ENCODE measurements at places on chromosomes 3 and 15.

GRCh38 chr3:187689984-187690383 lies 12.4 kb downstream of the RTP2 start:
- no peak for DNase-seq

- DNase-seq, result no peak
Observed at GRCh38 chr3:118229196-118229595, 805.5 kb downstream of the IGSF11 start.

DNA sequence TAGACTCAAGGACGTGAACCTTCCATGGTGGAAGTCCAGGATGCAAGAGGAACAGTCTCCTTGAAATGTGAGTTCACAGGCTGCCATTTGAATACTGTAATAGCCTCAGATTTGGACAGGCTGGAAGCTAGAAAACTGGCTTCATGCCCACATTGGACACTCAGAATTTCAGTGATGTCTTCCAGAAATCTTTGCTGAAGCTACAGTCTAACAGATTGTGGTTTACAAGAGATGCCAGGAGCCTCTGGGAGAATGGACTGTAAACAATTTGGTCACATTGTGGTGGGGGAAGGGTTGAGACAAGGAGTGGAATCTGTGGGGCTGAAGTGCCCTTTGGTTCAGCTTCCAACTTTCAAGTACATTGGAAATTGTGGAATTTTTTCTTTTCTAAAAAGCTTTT lies 252.0 kb upstream of the PROK2 start:
- DNase-seq, result no peak

DNA sequence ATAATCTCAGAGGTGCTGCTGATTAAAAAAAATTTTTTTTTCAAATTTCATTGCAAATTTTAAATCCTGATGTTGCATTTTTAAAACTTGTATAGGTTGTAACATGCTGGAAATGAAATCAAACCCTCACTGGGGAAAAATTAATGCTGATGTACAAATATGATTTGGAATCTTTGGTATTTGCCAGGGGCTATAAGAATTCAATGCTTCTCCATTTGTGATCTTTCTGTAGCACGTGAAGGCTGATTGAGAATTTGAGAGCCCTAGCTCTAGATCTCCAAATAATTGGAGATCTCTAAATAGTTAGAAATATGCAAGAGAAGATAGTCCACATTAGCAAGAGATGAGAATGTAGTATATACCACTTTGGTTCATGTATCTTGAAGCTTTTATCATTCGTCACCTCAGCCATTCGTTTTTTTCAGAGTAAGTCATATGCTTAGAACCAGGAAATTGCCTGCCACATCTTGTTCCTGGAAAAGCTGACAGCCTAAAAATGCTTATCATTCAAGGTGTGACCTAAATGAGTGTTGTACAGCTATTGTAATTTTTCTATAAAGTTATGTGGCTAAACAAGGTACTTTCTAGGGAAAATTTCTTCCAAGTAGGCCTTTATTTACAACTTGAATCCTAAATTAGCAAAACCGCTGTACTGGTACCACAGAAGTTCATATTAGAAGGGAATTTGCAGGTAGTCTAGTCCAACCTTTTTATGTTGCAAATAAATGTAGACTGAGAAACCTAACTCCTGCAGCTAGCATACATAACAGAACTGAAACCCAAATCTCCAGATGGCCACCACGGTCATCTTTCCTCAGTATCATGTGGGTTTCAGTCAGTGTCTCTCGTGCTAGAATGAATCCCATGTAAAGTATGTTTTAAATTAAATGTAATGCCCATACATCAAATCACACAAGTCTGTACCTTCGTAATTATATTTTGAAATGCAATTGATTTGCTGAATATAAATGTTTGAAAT lies 48.5 kb downstream of the FNDC3B start:
- DNase-seq, result no peak

GRCh38 chr3:100454677-100455076 lies 37.7 kb upstream of the TMEM45A start:
- no peak for DNase-seq

DNA sequence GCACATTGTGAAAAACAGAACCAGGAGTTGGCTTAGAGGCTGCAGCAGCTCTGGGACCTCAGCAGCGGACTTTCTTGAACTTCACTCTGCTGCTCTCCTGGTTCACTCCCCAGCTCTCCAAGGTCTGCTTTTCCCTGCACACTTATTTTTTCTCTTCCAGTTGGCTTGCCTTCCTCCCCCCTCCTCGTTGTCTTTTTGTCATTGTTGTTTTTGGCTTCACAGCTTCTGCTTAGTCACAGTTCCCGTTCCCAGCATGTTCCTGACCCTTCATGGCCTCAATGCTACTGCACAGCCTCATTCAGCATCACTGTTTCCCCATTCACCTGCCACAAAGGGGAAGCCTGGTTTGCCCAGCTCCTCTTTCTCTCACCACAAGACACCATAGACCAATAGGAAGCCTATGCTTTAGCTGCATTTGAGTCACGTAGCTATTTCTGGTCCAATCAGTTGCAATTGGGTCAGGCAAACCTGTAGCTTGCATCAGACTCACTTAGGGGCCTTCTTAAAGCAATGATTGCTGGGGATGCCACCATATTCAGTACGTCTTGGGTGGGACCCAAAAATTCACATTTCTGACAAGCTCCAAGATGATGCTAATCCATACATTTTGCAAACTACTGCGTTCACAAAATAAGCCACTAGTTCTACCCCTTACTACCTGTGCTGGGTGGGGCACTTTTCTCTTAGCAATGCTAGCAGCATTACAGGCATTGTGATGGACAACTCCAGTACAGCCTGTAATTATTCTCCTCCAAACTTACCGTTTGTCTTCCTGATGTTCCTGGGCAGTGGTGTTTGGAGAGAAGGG lies 7.8 kb upstream of the SUMF1 start:
- no peak for DNase-seq

DNA sequence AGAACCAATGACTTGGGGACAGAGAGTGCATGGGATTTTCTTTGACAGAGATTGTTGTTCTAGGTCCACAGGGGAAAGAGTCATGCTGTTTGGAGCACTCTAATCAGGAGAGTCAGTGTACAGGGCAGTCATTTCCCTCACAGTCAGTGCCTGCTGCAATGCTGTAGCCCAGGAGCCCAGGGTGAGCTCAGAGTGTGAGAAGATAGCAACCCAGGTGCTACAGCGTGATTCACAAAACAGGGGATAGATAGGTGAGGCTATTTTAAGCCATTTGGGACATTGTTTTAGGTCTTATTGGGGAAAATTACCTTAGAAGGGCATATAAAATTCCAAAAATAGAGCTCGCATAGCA lies 37.3 kb downstream of the LNP1 start:
- DNase-seq, result no peak

- no peak for DNase-seq
Observed at GRCh38 chr3:165390166-165390565, 194.0 kb upstream of the SLITRK3 start.

DNA sequence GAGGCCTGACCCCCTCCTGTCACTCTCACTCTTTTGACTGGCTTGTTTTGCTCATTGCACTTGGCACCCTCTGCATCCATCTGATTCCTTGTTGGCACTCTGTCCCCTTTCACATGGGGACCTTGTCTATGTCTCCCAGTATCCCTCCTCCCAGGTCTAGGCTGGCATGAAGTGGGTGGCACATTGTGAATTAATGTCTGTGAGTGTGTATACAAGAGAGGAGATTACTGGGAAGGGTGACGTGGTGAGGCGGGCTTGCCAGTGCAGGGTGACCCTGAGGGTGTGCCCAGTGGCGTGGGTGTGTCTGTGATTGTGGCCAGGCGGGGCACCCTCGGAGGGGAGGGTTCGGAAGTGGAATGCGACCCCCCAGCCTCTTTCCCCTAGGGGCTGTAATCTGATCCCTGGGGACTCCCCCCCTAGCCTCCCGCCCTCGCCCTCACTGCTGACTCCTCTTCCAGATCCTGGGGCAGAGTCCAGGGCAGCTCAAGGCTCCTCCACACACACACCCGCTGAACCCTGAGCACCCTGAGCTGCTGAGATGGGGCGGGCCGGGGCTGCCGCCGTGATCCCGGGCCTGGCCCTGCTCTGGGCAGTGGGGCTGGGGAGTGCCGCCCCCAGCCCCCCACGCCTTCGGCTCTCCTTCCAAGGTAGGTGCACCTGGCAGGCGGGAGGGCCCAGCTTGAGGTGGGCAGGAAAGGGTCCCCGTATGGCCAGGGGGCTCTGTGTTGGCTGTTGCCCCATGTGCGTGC lies at the start of gene SEMA3B:
Gene SEMA3B, plus strand, starts transcription at position 445 of the 749 bp plus-strand sequence. Its CDS starts 94 bp downstream, at position 539.
- DNase-seq, result no peak

DNA sequence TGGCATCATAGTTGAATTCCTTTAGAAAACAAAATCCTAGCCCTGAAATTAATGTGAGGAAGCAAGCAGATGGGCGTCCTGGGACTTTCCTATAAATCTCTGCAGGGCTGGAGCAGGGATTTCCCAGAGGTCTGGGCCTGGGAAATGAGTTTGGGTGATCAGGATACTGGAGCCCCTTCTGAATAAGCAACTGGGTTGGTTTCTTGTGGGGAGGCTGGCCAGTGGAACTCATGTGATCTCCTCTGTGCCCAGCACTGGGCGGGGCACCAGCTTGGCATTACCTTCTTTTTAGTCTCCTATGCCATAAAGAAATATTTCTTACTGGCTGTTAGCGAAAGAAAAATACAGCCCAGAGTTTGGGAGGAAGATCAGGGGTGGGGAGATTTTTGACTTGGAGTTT lies 1.7 kb downstream of the THSD4 start:
- no peak for DNase-seq

DNA sequence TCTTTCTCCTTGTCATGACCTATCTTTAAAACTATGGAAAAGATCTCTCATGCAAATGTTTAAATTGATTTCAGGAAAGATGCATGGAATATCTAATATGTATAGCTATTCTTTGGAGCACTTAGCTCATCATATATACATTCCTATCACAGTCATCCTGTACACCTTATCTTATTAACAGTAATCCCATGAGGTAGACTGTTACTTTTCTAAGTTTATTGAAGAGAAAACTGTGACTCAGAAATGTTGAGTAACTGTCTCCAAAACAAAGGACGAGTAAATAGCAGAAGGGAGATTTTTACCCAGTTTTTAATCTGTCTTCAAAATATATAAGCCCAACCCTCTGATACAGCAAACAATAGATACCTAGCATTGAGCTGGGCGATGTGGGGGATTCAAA lies 308.3 kb downstream of the GAP43 start:
- DNase-seq, result no peak

DNA sequence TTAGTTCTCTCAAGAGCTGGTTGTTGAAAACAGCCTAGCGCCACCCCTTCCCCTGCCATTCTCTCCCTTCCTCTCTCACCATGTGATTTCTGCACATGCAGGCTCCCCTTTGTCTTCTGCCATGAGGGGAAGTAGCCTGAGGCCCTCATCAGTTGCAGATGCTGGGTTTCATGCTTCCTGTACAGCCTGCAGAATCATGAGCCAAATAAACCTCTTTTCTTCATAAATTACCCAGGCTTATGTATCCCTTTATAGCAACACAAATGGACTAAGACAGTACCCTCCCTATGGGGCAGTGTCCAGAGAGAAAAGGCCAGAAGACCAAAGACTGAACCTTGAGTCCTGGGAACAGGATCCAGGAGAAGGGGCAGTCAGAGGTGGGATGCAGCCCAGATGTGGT lies 54.7 kb downstream of the CLEC3B start:
- DNase-seq, result no peak

DNA sequence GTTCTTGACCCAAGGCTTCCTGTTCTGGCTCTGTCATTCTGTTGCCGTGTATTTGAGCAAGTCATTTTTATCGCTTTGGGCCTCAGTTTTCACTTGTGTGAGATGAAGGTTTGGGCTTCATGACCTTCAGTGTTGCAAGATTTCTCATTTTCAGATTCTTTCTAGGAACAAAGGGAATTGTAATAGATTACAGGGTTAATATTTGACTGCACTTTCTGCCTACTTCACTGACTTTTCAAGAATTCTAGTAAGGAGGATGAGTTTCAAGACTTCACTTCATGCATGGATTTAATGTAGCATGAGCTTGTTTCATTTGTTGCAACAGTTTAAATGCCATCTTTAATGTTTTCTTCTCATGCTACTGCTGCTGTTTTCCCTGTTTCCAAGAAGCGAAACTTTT lies 226.5 kb downstream of the NLGN1 start:
- DNase-seq, result no peak

- no peak for DNase-seq
Observed at GRCh38 chr3:33834096-33834453, 35.6 kb downstream of the PDCD6IP start.

GRCh38 chr15:71055461-71055860 lies 59.8 kb upstream of the THSD4 start:
- no peak for DNase-seq

- no peak for DNase-seq
Observed at GRCh38 chr15:60004846-60005351, 788 bp downstream of the FOXB1 start.

- DNase-seq, result no peak
Observed at GRCh38 chr3:186630950-186631641, 9.1 kb upstream of the FETUB start.

- no peak for DNase-seq
Observed at GRCh38 chr3:67561266-67561665, 93.1 kb downstream of the SUCLG2 start.

GRCh38 chr3:175670557-175670956 lies 811.4 kb downstream of the NAALADL2 start:
- DNase-seq, result no peak

GRCh38 chr3:12273045-12273695 lies 15.7 kb upstream of the PPARG start:
- DNase-seq, result no peak

GRCh38 chr3:73235768-73236167 lies 174.3 kb downstream of the EBLN2 start:
- DNase-seq, result no peak

DNA sequence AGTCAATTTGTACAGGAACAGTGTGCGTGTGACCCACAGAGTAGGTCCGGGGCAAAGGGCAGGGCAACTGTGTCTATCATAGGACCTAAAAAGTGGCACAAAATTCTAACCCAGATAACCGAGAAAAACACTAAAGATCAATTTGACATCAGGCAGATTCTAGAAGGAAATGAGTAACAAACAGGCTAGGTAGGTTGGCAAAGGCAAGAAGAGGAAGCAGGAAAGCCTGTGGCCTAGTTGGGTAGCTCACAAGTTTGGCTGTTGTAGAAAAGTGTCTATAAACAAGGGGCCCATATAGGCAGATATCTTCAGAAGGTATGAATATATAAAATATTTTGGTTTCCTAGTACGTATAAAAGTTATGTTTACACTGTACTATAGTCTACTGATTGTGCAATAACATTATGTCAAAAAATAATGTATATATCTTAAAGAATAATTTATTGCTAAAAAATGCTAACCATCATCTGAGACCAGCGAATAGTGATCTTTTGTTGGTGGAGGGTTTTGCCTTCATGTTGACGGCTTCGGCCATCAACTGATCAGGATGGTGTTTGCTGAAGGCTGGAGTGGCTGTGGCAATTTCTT lies 13.3 kb upstream of the OR5K1 start:
- no peak for DNase-seq

GRCh38 chr3:188421151-188421821 lies 267.3 kb downstream of the LPP start:
- no peak for DNase-seq

- no peak for DNase-seq
Observed at GRCh38 chr15:66739287-66739686, 37.3 kb downstream of the SMAD6 start.

DNA sequence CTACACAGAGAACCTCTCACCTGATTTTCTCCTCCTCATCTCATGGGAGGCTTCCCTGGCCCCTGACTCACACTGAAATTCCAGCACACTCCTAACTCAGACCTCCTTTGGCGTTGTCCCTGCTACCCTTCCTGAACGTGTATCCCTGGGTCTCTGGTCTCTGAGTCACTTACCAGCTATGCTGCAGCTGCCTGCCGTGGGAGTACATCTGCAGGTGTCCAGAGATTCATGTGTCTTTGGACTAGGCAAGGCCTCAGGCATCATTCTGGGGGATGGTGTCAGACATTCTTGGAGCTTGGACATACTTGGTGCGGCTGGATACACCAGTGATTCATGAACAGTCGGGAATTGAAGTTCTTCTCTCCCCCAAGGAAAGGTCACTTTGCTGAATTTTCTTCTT lies 148.8 kb upstream of the TRIM42 start:
- no peak for DNase-seq
